ENCODE measurements at places on chromosomes 3 and 15.

- no peak for DNase-seq
These were observed 52.2 kb downstream of the ROPN1B start for GRCh38 chr3:126021224-126021623.

DNA sequence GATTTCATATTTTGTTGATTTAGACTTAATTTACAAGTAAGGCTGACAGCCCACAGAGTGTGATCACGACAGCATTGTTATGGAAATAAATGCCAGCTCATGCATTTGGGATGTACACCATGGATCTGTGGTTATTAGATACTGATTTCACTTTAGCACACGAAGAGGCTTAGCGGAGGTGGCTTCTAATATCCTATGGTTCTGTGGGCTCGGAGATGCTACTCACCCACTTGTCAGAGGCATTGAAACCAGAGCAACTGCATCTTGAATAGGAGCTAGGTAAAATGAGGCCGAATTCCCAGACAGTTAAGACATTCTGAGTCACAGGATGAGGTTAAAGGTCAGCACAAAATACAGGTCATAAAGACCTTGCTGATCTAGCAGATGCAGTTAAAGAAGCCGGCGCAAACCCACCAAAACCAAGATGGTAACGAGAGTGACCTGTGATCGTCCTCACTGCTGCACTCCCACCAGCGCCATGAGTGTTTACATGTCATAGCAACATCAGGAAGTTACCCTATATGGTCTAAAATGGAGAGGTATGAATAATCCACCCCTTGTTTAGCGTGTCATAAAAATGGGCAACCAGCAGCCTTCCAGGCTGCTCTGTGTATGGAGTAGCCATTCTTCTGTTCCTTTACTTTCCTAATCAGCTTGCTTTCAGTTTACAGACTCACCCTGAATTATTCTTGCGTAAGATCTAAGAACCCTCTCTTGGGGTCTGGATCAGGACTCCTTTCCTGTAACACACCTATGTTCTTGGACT, 117.5 kb downstream of the PGPEP1L start:
- peak; percentile 95 for DNase-seq

- DNase-seq: peak; percentile 8
These were observed 535 bp downstream of the C2CD4B start for GRCh38 chr15:62164396-62165103.

DNA sequence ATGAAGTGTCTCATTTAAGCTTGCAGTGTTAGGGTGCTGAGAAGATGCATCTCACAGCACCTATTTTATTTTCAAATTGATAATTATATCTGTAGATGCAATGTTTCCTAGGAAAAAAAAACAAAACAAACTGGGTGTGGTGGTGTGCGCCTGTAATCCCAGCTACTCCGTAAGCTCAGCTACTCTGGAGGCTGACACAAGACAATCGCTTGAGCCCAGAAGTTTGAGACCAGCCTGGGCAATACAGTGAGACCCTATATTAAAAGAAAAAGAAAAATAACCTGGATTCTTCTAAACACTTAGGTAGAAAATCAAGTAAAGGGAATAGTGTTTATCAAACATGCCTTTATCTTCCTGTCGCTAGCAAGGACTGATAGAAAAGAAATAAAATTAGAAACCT, 1.9 kb downstream of the MINDY2 start:
- DNase-seq: no peak

- DNase-seq: peak; percentile 37
These were observed 19.7 kb upstream of the CGNL1 start for GRCh38 chr15:57356636-57357035.

GRCh38 chr3:3241596-3241995, 62.1 kb upstream of the CRBN start:
- no peak for DNase-seq

DNA sequence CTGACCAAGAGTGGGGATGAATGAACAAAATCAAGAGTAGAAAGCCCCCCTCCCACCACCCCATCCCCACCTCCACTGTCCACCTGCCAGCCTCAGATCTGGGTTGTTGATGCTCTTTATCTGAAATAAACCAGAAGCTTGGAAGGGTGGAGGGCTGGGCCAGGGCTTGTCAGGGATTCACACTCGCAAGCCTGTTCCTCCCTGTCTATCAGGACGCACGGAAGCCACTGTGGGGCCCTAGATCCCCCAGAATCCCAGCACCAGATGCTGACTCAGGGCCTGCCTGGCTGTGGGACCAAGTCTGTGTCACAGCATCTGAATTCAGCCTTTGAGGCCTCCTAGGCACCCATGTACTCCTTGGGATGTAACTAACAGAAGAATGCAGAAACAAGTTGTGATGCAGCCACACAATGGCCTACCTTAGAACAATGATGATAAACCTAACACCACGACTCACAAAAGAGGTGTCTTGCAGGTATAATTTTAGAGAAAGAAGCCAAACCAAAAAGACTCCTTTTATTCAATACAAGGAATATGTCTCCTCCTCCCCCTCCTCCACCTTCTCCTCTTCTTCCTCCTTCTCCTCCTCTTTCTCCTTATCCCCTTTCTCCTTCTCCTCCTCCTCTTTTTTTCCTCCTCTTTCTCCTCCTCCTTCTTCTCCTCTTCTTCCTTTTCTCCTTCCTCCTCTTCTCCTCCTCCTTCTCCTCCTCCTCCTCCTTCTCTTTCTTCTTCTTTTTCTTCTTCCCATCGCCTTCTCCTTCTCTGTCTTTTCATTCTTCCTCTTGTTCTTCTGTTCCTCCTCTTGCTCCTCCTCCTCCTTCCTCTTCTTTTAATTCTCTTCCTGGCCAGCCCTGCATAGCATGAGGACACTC, 234.7 kb downstream of the PLCL2 start:
- no peak for DNase-seq

DNA sequence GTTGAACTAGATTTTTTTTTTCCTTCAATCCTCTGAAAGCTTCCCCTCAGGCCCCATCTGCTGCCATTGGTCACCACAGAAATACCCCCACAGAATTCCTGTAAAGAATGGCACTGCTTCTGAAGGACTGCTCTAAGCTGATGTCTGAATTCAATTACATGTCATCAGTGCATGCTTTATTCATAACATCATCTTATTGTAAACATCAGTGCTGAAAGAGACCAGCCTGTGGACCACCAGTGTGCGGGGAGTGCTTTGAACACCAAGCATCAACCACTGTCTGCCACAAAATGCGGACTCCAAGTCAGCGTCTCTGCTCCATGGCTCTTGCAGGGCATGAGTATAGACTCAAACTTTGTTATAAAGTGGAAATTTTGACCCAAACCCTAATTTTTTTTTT, 11.6 kb downstream of the PHLDB2 start:
- DNase-seq: peak; percentile 9

- DNase-seq: no peak
These were observed 17.3 kb downstream of the IL16 start for GRCh38 chr15:81213982-81214381.

GRCh38 chr15:68407886-68408881, 23.8 kb downstream of the ITGA11 start:
- no peak for DNase-seq
